HCT116 (cell line): ENCODE measurements at places on chromosomes 1 and 21.
A peak's percentile ranks its signal among the peaks of the same experiment; 100 is the strongest.

DNA sequence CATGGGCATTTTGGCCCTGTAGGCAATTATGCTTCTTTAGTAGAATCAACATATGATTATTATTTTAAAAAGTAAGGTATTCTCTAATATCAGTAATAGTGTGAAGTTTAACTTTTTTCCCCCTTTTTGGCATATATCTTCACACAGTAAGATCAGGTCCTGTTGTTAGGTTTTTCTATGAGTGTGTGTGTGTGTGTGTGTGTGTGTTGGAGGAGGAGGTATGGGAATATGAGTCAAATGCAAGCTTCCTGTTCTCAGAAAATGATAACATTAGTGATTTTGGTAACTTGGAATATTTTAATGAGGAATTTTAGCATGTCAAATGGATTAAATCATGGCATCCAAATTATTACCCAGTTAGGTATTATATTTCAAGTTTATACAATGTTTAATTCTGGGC, 65.8 kb upstream of the BCL10 start:
- no peak for DNase-seq

GRCh38 chr1:12544992-12545391, 73.0 kb downstream of the DHRS3 start:
- DNase-seq, result no peak

- DNase-seq, result no peak
Measured at GRCh38 chr1:79040424-79041082, 34.0 kb upstream of the ADGRL4 start.

DNA sequence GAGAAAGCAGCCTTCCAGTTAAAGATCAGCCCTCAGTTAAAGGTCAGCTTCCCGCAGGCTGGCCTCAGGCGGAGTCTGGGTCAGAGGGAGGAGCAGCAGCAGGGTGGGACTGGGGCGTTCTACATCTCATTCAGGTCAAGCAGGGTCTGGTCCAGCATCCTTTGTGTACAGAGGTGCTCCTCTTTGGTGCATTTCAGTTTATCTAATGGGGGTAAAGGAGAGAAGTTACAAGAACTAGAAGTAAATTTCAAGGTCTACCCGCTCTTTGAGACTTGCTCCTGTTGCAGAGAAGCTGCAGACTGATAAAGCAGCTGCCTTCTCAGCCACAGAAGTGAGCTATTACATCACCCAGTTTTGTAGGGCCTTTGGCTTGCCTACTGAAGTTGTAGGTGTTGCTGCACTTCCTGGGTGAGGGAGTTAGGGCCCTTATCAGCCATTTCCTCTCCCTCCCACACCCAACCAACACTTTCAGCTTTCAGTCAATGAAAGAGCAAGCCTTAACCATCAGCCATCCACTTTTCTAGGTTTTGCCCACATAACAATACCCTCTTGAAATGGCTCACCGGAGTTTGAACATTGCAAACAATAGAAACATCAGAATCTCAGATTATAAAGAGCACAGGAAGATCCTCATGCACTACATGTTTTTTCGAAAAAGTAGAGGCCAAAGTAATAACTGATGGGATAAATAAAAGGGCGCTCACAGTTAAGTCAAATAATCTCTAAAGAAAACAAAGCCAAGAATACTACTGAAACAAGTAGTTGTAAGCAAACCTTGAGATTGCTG, 2.8 kb upstream of the NUP210L start:
- no peak for DNase-seq

DNA sequence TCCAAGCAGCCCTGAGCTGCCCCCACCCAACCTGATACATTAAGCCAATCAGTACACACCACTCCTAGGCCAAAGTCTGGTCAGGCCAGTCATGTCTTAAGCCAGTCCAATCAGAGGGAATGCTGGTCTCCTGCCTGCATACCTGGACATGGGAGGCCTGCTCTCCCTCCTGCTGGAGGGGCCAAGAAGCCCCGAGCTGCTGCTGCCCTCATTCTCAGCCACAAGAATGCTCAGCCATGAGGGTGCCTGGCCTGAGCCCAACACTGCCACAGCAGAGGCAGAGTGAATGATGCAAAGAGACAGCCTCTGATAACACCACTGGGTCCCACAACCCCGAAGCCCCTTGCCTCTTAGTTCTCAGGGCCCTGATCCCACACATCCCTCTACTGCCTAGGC, 23.0 kb downstream of the CHD5 start:
- no peak for DNase-seq

DNA sequence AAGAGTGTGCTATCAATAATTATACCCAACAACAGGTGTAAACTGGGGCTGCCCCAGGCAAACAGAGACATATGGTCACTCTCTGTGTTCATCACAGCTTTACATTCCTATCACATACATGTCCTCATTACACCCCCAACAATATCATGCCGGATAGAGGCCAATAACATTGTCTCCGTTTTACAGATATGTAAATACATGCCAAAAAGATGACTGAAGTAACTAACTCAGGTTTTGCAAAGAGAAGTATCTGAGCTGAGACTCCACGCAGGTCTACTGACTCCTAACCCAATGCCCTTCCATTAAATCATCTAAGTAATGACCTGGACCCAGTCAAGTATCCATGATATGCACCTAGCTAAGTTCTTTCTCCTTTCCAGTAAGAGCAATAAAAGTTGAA, 55.0 kb downstream of the JAK1 start:
- no peak for DNase-seq

- DNase-seq, result no peak
Measured at GRCh38 chr1:27931184-27931583, 3.6 kb upstream of the SMPDL3B start.

- DNase-seq, result no peak
Measured at GRCh38 chr1:101059945-101060542, 34.5 kb upstream of the DPH5 start.

GRCh38 chr1:34113887-34114286, 51.1 kb downstream of the CSMD2 start:
- DNase-seq, result peak; percentile 32

DNA sequence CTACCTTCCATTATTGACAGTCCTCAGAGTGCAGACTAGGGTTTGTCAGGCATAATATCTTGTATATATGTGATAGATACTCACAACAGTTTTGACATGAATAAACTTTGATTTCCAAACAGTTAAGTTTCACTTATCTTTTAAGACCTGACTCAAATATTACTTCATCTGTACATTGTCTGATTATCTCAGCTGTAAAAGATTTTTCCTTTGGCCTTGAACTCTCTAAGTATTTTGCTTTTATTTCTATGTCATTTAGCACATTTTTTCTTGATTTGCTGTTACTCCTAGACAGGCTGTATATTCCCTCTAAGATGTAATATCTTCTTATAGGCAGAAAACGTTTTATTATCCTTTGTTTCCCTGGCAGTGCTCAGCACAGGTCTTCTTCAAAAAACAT, 65.6 kb upstream of the DMRTA2 start:
- DNase-seq, result no peak

DNA sequence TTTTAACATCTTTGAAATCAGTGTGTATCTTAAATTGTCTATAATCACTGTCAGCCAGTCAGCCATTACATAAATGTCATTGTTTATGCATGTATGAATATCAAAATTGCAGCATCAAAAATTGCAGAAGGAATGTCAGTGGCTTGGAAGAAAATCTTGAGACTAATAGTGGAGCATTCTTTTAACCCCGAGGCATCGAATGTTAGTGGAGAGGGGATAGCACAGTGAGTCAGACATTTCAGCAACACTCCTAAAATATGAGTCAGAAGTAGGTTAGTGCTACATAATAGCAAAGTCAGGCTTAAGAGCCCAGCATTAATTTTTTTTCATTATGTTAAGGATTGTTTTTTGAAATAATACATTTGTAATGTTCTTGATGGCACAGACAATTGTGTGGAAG, 45.5 kb downstream of the SNRPE start:
- DNase-seq, result peak; percentile 66

- DNase-seq, result no peak
Measured at GRCh38 chr1:209319057-209319432, 264.5 kb upstream of the CAMK1G start.

GRCh38 chr1:220800262-220800661, 13.5 kb downstream of the MTARC1 start:
- no peak for DNase-seq

GRCh38 chr21:36700295-36700970, 1.5 kb downstream of the SIM2 start:
- no peak for DNase-seq

GRCh38 chr1:14255711-14256110, 342.8 kb upstream of the KAZN start:
- DNase-seq, result no peak

DNA sequence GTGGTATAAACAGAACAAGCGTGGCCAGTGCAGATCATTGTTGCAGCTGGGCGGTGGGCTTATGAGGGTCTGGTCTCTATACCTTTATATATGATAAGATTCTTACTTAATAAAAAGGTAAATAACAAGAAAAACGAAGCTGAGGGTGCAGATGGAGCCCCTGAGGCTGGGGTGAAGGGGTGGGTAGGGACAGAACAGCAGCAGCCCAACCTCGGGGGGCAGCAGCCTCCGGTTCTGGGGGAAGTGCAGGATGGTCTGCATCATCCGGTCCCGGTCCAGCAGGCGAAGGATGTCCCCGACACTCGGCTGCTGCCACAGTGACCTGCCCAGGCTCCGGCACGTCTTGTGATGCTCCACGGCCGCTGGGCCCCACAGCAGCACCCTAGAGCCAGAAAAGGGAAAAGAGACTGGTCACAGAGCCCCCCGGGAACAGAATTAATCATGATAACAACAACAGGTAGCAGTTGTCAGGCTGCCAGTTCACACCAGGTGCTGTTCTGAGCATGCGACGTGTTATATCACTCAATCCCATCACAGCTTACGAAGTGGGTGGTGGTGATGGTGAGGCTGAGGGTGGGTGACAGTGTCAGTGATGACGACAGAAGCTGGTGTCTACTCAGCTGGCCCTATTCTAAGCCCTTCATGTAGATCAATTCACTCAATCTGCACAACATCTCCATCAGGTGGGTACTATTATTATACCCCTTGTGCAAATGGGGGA, 35.5 kb downstream of the MRAP start:
- no peak for DNase-seq

DNA sequence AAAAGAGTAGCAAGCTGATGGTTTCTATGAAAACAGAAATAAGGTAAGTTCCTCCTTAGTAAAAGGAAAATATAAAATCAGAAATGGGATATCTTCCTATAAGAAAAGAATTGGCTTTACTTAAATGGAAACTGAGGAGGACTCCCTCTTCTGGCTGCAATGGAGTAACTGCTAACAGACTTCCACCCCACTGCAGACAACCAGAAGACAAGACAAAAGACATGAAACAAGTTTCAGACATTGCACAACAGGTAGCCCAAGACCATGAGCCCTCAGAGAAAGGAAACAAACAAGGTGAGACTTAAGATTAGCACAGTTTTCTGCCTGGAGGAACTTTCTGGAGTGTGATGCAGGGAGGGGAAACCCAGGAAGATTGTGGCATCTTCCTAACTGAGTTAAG, 17.0 kb upstream of the OLFML2B start:
- DNase-seq, result peak; percentile 34

GRCh38 chr1:178819123-178819522, 51.8 kb downstream of the ANGPTL1 start:
- DNase-seq, result no peak

DNA sequence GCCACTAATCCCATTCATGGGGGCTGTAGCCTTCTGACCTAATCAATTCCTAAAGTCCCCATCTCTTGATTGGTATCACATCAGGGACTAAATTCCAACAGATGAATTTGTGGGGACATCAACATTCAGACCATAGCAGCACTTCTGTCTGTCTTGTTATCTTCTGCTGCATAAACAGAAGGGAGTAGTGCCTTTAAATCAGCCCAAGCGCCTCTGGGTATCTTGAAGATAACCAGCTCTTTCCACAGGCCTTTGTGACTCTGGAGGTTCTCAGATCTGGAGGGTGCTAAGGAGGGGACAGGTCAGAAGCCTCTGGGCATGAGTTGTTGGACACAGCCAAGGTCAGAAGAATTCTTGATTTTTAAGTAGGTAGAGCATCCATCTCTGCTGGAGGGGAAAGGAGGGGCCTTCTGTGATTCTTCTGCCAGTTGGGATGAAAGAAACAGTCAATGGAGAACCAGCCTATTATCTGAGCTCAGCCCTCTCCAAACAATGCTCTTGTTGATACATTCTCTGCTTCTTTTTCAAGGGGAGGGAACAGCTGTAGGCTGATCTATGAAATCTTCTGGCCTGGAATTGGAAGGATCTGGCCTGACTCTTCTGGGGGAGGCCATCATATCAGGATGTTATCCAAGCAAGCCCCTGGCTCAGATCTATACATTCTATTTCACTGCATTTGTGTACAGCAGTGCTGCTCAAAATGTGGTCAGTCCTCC, 31.3 kb upstream of the LRIG2 start:
- DNase-seq, result no peak

DNA sequence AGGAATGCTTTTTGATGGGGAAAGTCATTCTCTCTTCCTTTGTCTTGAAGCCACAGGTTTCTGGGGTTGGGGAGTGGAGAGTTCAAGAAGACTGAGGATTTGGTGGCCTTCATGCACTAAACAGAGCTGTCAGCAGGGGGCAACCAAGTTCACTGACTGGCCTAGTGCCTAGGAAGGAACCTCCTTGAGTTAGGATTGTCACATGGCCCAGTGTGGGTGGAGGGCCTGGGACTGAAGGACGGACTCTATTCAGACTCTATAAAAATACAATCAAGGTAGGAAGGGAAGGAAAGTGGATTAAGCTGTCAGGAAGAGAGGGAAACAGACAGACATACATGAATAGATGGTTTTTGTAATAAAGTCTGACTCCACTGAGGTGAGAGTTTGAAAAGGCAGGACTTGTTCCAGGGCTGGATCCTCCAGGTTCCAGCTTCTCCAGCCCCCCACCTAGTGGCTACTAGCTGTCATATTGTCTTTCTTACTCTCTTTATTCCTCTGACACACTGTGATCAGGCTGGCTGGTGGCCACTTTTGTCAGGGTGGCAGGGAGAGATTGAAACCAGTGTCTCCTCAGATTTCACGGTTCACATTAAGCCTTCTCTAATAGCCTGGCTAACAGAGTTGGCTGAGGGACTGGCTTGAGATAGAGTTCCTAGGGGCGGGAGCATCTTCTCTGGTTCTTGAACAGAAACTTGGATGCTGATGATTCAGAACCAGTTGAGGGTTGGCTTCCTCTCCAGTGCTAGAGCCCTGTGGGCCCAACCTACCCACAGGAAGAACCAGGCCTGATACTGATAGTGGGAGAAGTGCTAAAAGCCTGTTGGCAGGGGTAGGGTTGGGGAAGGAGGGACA, 4.1 kb upstream of the SH3BGRL3 start:
- peak; percentile 80 for DNase-seq

- no peak for DNase-seq
Measured at GRCh38 chr1:204589409-204590038, 73.3 kb downstream of the MDM4 start.

GRCh38 chr1:162236201-162236600, 140.5 kb downstream of the SPATA46 start:
- no peak for DNase-seq

DNA sequence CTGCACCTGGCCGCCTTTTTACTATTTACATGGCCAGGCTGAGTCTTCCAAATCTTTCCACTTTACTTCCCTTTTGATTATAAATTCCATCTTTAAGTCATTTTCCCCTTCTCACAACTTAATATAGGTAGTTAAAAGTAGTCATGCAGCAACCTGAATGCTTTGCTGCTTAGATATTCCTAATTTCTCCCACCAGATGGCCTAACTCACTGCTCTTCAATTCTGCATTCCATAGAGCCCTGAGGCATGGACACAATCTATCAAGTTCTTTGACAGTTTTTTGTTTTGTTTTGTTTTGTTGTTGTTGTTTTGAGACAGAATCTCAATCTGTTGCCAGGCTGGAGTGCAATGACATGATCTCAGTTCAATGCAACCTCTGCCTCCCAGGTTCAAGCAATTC, 21.7 kb upstream of the FAAH start:
- no peak for DNase-seq

GRCh38 chr1:109761227-109762038, 2.3 kb downstream of the EPS8L3 start:
- DNase-seq, result no peak

GRCh38 chr1:84847253-84848250, 45.5 kb downstream of the LPAR3 start:
- DNase-seq, result peak; percentile 62
